NCI-H1436 treated with DMSO at 0.1 percent for 48 hours (cell line): ENCODE measurements at places on chromosomes 6 and 20.

GRCh38 chr6:169337886-169338445, 84.3 kb upstream of the THBS2 start:
- DNase-seq = no peak

DNA sequence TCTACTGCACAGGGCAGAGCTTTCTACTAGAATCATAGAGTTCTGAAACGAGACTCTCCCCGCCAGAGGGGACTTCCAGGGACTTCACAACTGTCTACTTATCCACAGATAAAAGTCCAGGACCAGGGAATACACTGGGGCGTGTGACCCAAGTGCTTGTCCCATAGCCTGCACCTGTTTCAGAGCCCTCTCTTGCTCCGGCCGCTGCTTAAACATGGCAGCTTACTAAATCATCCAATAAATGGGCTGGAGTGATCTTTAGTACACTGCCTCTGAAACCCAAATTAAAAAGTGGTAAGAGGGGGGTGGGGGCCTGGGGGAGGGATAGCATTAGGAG, 8.9 kb upstream of the RAB44 start:
- DNase-seq = no peak

- DNase-seq = no peak
Measured at GRCh38 chr6:137754366-137754765, 112.7 kb upstream of the TNFAIP3 start.

- no peak for DNase-seq
Measured at GRCh38 chr20:57957411-57958049, 247.7 kb upstream of the PMEPA1 start.

DNA sequence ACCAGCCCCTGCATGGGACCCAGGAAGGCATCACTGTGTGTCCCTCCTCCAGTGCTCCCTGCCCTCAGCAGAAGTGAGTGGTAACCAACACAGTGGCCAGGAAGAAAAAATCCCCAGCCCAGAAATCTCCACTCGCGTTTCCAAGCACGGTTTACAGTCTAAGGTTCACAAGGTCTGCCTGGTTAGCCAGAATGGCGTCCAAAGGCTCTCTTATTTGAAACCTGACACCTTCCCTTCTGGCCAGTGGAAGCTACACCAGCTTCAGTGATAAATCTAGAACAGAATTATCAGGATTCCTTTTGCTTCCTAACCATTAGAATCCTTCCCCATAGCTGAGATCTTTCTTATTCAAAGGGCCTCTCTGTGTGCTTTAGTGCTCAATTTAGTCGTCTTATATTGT, 9.2 kb downstream of the LY86 start:
- no peak for DNase-seq
